ENCODE measurements at places on chromosomes 13 and 19.

DNA sequence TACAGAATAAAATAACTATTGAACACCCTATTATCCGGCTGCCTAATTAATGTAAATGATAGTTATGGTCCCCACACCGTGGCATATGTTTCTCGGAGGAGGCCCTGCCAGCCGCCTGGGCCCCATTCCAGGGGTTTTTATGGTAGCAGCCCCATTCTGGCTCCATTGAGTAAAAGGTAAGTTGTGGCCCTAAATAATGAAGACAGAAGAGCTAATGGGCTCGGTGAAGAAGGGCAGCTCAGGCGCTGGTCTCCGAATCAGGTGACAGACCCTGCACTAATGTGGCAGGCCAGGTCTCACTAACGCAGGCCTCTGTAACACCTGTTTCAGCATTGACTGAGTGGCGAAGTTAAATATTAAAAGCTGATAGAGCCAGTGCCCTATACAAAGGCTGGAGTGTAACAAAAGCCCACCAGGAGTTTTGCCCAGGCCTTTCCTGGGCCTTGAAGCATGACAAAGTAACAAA lies 19.1 kb downstream of the POP4 start:
- DNase-seq = no peak

DNA sequence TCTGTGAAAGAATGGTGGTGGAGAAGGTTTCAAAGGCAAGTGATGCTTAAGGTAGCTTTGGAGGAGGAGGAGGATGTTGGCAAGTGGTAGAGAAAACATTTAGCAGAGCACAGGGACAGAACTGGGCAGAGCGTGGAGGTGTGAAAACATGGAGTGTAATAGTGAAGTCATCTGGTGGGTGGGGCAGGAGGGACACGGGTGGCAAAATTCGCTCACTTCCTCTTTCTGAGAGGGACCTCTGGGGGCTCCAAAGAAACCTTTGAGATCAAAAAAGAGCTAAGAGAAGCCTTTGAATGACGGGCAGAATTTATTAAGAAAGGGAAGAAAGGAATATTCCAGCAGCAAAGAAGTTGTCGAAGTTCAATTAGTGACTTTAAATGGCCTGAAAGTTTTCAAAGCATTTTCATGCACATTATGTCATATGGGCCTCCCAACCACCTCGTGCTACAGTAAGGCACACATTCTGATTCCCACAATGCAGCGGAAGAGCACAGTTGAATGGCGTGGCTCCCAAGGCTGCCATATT lies 82.8 kb downstream of the STARD13 start:
- no peak for DNase-seq

DNA sequence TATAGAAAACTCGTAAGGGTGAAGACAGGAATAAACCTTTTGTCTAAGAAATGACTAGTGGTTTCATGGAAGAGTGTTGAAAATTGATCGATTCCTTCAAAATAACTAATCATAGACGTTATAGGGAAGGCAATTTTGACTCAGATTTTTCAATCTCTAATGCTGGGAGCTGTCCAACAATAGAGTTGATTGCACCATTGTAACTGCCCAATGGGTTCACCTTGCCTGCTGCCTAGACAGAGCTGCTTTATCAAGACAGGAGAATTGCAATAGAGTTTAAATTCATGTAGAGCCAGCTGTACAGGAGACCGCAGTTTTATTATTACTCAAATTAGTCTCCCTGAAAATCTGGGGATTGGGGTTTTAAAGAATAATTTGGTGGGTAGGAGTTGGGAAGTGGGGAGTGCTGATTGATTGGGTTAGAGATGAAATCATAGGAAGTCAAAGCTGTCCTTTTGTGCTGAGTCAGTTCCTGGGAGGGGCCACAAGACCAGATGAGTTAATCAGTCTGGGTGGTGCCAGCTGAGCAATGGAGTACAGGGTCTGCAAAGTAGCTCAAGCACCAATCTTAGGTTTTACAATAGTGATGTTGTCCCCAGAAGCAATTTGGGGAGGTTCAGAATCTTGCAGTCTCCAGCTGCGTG lies 16.8 kb upstream of the ADGRE2 start:
- no peak for DNase-seq

GRCh38 chr13:103238441-103238840 lies 172.2 kb upstream of the SLC10A2 start:
- no peak for DNase-seq

DNA sequence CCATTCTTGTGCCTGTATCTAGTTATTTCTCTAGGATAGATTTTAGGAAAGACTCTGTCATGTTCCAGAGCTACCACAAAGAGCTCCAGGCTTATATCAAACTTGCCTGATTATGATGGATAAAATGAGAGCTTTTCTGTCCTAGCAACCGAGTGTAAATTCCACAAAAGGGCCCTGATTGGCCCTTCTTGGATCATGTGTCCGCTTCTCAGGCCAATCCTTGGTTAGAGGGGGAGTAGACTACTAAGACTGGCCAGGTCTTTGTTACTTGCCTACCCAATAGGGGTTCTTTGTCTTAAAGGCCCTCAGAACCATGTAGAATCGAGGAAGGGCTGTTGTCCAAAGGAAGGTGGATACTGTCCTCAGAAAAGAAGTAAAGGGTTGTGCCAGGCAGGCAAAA lies 2.4 kb downstream of the DHX34 start:
- peak; percentile 11 for DNase-seq

- DNase-seq = no peak
Observed at GRCh38 chr13:20340136-20340758, 108.1 kb upstream of the GJB6 start.

GRCh38 chr13:33611121-33611805 lies 206.7 kb upstream of the RFC3 start:
- DNase-seq = peak; percentile 65

- no peak for DNase-seq
Observed at GRCh38 chr13:41914552-41914951, 46.4 kb downstream of the VWA8 start.

- DNase-seq = no peak
Observed at GRCh38 chr13:87942205-87942604, 271.0 kb downstream of the SLITRK5 start.

DNA sequence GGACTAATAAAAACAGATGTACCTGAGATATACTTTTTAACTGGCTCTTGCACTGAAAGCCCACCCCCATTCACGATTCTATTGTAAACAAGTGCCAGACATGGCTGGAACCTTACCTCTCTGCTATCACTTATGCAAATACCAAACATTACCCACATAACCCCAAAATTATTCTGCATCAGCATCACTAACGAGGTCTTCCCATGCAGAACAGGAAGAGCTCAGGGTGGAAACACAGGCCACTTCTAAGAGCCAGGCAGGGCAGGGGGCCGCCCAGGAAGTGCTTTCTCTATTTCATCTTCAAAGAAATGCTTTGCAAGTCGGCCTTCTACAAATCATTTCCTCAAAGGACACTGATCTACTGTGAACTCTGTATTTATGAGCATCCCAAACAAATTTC lies 7.3 kb downstream of the IRS2 start:
- DNase-seq = no peak

- no peak for DNase-seq
Observed at GRCh38 chr13:67235265-67235664, 5.1 kb upstream of the PCDH9 start.

DNA sequence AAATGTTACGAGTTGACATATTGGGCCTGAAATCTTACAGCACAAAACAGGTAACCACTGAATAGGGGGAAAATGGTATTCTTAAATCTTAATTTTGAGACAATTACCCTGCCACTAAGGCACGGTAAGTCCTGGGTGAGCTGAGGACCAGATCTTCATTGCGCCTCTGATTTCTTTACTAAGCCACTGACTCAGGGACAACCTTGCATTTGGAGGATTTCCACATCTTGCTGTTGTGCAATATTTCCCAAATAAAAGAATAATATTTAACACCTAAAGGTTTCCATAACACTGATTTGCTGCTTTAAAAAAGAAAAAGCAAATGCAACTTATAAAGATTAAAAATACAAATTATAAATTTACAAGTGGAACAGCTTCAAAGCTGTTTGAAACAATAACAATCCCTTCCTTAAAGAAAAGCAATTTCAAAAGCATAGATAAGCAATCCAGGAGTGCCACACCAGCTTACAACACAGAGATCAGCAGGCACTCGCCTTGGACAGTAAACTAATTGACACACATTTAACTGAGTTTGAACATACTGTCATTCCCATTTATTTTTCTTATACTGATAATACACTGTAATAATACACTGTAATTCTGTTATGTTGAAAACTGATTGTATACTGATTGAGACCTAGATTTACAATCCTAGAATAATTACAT lies 79.6 kb upstream of the DOCK9 start:
- DNase-seq = no peak

GRCh38 chr19:8196271-8196927 lies 12.8 kb upstream of the CERS4 start:
- no peak for DNase-seq

DNA sequence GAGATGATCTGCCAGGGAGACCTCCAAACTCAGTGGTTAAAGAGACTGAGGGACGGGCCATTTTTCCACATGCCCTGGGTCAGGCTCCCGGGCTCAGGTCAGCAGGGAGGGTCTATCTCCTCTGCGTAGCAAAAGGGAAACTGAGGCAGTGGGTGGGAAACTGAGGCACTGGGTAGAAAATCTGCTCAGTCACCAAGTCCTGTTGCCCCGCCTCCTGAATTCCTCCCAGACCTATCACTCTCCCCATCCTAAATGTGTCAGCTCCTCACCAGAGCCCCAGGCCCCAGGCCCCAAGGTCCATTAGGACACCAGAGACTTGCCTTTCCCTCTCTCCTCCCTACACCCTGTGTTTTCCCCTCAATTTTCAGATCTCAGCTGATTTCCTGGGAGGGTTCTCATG lies 2.4 kb downstream of the CD320 start:
- DNase-seq = no peak

GRCh38 chr13:102395174-102395573 lies 6.7 kb downstream of the FGF14 start:
- no peak for DNase-seq

DNA sequence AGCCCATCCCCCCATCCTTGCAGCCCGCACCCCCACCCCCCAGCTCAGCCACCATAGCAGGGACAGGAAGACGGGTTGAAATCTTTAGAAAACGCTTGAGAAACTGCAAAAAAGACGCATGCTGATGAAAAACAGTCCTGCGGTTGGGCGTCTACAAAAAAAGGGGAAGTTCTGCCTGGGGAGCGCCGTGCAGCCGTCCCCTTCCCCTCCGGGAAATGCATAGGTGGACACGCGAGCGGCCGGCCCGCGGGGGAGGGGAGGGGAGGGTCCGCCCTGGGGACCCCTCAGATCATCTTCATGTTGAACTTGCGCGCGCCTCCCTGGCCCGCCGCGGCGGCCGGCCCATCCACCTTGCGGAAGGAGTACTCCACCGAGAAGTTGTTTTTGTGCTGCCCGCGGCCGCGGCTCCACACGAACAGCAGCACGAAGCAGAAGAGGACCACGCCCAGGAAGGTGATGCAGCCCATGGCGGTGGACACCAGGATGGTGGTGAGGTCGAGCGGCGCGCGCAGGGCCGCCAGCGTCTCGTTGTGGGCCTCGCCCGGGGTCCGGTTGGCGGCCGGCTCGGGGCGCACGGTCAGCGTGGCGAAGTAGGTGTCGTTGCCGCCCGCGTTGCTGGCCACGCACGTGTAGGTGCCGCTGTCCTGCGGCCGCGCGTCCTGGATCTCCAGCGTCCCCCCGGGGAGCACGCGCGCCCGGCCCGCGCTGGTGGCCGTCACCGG lies 7.9 kb upstream of the PEAK3 start:
- DNase-seq = no peak

- DNase-seq = no peak
Observed at GRCh38 chr13:30314562-30314961, 7.2 kb upstream of the KATNAL1 start.

DNA sequence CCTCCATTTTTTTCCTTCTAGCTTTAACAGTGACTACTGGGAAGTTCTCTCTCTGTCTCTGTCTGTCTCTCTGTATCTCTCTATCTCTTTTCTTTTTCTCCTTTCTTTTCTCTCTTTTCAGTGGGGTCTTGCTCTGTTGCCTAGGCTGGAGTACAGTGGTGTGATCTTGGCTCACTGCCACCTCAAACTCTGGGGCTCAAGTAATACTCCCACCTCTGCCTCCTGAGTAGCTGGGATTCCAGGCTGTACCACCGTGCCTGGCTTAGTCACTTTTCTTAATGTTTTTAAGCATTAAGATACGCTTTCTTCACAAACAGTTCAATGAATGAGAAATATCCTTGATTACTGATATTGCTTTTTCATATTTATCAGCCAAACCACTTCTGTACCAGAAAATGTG lies 13.1 kb downstream of the PCCA start:
- DNase-seq = no peak

GRCh38 chr19:30609656-30610270 lies 237.6 kb downstream of the ZNF536 start:
- DNase-seq = no peak

DNA sequence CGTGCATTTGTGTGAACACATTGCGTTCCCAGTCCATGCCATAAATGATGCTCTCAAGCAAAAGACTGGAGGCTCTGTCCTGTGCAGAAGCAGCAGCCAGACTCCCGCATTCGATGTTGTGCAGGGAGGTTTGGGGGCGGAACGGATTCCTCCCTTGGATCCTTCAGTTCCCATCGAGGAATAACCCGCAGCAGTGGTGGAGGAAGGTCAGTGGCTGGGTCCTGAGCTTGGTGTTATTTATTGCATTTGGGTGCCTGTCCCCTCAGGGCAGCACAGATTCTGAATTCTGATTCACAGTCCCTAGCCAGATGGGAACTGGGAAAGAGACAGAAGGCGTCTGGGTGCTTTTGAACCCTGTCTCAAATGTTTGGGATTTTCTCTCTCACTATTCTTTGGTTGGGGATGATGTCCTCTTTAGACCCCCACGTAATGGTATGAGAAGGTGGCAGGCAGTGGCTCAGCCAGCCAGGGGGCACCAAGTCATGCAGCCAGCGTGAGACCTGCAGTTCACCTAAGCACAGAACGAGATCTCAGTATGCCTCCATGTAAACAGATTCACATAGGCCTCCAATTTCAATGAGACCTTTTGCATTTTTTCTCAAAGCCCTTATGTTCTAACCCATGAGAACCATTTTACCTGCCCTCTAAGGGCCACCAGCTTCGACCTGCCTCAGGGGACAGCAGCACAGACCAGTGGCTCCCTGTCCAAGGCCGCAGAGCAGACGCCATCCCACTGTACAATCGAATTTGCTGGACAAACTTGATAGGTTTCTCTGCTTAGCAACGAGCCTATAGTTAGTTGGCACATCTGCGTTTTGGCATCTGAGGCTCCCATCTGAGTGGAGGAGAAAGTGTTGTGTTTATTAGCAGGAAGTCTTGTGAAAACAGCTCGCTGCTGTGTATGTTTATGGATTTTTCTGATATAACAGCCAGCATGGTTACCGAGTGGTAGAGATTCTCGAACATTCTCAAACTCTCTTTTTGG lies 17.8 kb downstream of the KCTD15 start:
- DNase-seq = no peak

All from retinal pigment epithelial cell (primary cell).